ENCODE measurements at places on chromosomes 11 and 22. TPM values are rescaled to one million over a fixed set of nuclear protein-coding genes. Genes with fewer than 3 reads are reported as not detected.

The CARD18 gene
- not detected for total RNA-seq

The OR10D3 gene
- total RNA-seq = 0.67 TPM

The HBB gene
- not detected for total RNA-seq

The RIBC2 gene
- 0.54 TPM for total RNA-seq

The OR5B12 gene
- not detected for total RNA-seq

The ADM gene
- total RNA-seq = 78.3 TPM

The OR8A1 gene
- total RNA-seq = 0.46 TPM

The OTOG gene
- total RNA-seq = 0.13 TPM

The TESMIN gene
- 3.4 TPM for total RNA-seq

The CLP1 gene
- total RNA-seq = 31.1 TPM

The APOA5 gene
- total RNA-seq = not detected

The GLYATL1 gene
- total RNA-seq = 2.0 TPM

The CLMP gene
- 5.5 TPM for total RNA-seq

The PNPLA3 gene
- 18.3 TPM for total RNA-seq

The TLCD5 gene
- total RNA-seq = 15.2 TPM

The ART1 gene
- not detected for total RNA-seq

The MS4A3 gene
- 1.4 TPM for total RNA-seq

The SHANK3 gene
- 223 TPM for total RNA-seq

The CCDC87 gene
- 0.54 TPM for total RNA-seq

The ISX gene
- total RNA-seq = not detected

The CNTF gene
- 1.6 TPM for total RNA-seq

The LRRC4C gene
- 1.2 TPM for total RNA-seq

The KRTAP5-7 gene
- total RNA-seq = not detected

The PARVG gene
- total RNA-seq = 0.90 TPM

The ABCC8 gene
- total RNA-seq = not detected

The PKDREJ gene
- not detected for total RNA-seq

The OR2D2 gene
- total RNA-seq = 0.64 TPM

The TTC9C gene
- 38.1 TPM for total RNA-seq

The C1QTNF5 gene
- 26.0 TPM for total RNA-seq

The BLID gene
- not detected for total RNA-seq

The FOLR2 gene
- not detected for total RNA-seq

The LRRC74B gene
- not detected for total RNA-seq

The UBQLN3 gene
- 1.1 TPM for total RNA-seq

The HBG2 gene
- total RNA-seq = 0.82 TPM

The PPP6R3 gene
- 115 TPM for total RNA-seq

The OR51B2 gene
- total RNA-seq = not detected

The SLC37A2 gene
- 0.49 TPM for total RNA-seq

The MUC6 gene
- not detected for total RNA-seq

The DAGLA gene
- 3.2 TPM for total RNA-seq

The KCNJ1 gene
- not detected for total RNA-seq

The RFPL2 gene
- total RNA-seq = 11.8 TPM

The RASSF10 gene
- 17.5 TPM for total RNA-seq

The CADM1 gene
- total RNA-seq = 65.5 TPM

The OR56A1 gene
- total RNA-seq = 0.03 TPM

The OAF gene
- total RNA-seq = 15.5 TPM

The CHST1 gene
- total RNA-seq = 275 TPM

The EHBP1L1 gene
- total RNA-seq = 4.7 TPM

The GGT5 gene
- total RNA-seq = 1.6 TPM

The DNAJB7 gene
- total RNA-seq = not detected

The C11orf16 gene
- total RNA-seq = not detected
